ENCODE measurements at places on chromosomes 6 and 20. TPM values are rescaled to one million over a fixed set of nuclear protein-coding genes. Genes with fewer than 3 reads are reported as not detected.

The TFAP2D gene
- total RNA-seq: not detected

The TNNC2 gene
- not detected for total RNA-seq

The MDFI gene
- total RNA-seq: 47.1 TPM

The DEFB132 gene
- total RNA-seq: not detected

The SH3BGRL2 gene
- total RNA-seq: 28.5 TPM

The RBM38 gene
- total RNA-seq: 12.3 TPM

The FAM83D gene
- total RNA-seq: 67.0 TPM

The OTOR gene
- not detected for total RNA-seq

The FAM120B gene
- total RNA-seq: 12.4 TPM

The CPXM1 gene
- total RNA-seq: 2.0 TPM

The SGK2 gene
- total RNA-seq: 0.36 TPM

The AKAP7 gene
- total RNA-seq: 2.7 TPM

The RCAN2 gene
- total RNA-seq: 1.00 TPM

The EGFL8 gene
- 10.2 TPM for total RNA-seq

The SAMD10 gene
- 5.7 TPM for total RNA-seq

The SYCP2L gene
- not detected for total RNA-seq

The SNAP25 gene
- total RNA-seq: 0.08 TPM

The C20orf141 gene
- not detected for total RNA-seq

The SLC35F1 gene
- not detected for total RNA-seq

The FILIP1 gene
- total RNA-seq: 0.60 TPM

The LCA5 gene
- 0.80 TPM for total RNA-seq

The UBD gene
- total RNA-seq: 1.00 TPM

The MRS2 gene
- 15.2 TPM for total RNA-seq

The COL19A1 gene
- total RNA-seq: 0.04 TPM

The POPDC3 gene
- total RNA-seq: not detected

The SLC13A3 gene
- 0.92 TPM for total RNA-seq

The COL21A1 gene
- total RNA-seq: 4.9 TPM

The CLVS2 gene
- total RNA-seq: not detected

The GPR6 gene
- not detected for total RNA-seq

The CDH4 gene
- not detected for total RNA-seq

The ADGRF5 gene
- 2.5 TPM for total RNA-seq

The SRMS gene
- total RNA-seq: 0.44 TPM

The DOK5 gene
- 0.12 TPM for total RNA-seq

The SLC22A16 gene
- not detected for total RNA-seq

The GPLD1 gene
- total RNA-seq: 1.4 TPM

The SIRPA gene
- 15.1 TPM for total RNA-seq

The TMEM74B gene
- 1.4 TPM for total RNA-seq

The VWA7 gene
- 1.6 TPM for total RNA-seq

The SLC22A23 gene
- 36.3 TPM for total RNA-seq
